Occipital lobe (tissue), 3 donors: ENCODE measurements at places on chromosomes 4 and X. TPM values are rescaled to one million over a fixed set of nuclear protein-coding genes. Genes with fewer than 3 reads are reported as not detected.

DNA sequence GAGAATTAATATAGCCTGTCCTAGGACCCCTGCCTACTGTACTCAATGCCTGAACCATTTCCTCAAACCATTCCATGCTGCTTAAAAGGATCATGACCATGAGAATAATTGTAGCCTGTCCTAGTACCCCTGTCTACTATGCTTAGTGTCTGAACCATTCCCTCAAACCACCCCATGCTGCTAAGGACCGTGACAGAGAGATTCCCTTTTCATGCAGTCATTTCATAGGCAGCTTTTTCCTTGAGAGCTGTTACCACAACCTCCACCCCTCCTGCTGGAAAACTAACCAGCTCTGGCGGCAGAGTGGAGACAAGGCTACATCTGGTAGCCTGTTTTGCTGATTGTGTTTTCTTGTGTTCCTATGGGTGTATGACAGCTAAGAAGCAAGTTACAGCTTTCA, 174.9 kb upstream of the SMARCAD1 start:
- no peak for DNase-seq

DNA sequence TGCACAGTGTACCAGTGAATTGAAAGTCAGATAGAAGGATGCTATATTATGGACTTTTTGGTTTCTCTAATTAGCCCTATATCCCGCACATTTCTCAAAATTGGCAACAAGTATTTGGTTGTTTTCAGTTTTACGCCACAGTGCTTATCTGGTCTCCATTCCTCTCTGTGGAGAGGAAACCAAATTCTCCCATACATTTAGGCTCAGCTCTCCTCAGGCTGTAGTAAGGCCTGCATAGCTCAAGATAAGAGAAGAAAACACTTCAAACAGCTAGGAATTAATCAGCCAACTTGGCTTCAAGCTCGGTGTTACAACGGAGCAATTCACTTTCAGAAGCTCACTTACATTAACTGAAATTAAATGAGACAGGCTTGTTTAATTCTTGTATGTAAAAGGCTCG, 263.2 kb downstream of the PDHA2 start:
- DNase-seq, result no peak

GRCh38 chr4:140617499-140618248, 48.9 kb upstream of the UCP1 start:
- no peak for DNase-seq

MAGEA4 gene
- not detected for total RNA-seq

DNA sequence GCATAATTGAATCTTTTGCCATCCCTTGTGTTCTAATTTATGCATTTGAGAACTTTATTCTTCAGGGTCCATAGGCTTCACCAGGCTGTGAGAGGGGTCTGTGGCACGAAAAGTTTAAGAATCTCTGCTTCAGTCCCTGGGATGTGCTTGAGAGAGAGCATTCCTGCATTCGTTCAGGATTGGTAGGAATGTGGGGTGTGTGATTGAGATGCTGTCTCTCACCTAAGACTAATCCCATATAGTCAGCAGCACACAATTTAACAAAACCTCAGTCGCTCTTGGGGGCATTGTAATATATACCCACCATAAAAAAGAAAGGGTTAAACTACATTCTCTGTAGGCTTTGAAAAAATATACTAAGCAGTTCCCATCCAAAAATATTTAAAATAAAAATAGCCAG, 41.7 kb downstream of the PTTG2 start:
- DNase-seq, result no peak

DNA sequence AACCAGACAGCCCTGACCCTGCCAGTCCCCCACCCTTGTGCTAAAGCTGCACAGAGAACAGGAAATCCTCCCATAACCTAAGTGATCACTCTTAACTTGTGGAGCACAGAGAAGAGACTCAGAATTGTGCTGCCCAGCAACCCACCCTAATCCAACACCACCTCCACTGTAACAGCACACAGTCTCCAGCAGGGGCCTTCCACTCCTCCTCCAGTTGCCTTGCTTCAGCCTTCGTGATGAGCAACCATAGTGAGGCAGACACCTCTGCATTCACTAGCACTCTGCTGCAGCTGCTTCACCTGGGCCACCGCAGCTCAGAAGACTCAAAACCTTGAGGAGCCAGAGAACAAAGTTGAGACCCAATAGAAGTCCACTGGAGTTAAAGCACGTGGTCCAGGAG, 7.9 kb upstream of the UGT2B4 start:
- no peak for DNase-seq

SULT1E1 gene
- total RNA-seq, result 8.4 TPM

DNA sequence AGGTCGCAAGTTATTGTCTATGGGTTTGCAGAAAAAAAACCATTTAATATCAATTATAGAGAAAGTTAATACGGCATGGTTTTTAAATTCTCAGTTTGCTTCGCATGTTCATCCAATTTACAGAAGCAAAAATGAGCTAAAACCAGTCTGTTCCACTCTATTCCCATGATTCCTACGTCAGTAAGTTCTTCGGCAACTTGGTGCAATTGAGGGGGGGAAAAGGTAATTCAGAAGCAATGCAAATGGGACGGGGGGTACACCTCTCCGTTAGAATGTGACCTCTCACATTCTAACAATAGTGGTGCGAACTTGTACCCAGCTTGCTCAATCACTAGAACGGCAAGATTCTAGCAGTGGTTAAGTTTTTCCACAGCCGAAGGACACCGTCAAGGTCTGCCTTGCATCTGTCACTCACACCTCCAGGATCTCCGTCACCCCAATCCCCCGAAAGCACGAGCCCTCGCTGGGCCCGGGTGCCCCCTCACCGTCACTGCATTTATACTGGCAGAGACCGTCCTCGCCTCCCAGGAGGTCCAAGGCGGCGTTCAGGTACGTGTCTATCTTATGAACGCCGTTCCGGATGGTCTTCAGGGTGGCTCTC, 653 bp downstream of the PLA2G12A start:
- no peak for DNase-seq

DNA sequence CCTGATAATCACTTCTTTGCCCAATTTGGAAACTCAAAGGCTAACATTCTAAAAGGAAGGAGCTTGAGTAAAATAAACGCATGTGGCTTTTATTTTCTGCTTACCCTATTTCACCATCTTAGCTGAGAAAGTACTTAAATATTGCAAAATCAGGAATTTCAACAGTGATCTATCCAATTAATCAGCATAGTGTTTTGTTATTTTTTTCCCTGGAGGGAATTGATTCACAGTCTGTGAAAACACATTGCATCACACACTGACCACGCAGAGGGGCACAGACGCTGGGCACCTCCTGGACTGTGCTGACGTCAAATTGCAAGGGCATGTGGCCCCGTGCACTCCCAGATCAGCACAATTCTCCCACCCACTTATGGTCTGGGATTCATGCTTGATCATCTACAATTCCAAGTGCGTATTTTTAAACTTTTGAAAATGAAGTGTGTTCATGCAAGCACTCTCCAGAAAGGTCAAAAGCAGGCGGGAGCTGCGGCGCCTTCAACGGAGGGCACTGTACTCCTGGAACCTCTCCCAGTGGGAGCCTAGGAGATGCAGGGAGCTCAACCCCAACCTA, 320.6 kb upstream of the PPARGC1A start:
- no peak for DNase-seq

DNA sequence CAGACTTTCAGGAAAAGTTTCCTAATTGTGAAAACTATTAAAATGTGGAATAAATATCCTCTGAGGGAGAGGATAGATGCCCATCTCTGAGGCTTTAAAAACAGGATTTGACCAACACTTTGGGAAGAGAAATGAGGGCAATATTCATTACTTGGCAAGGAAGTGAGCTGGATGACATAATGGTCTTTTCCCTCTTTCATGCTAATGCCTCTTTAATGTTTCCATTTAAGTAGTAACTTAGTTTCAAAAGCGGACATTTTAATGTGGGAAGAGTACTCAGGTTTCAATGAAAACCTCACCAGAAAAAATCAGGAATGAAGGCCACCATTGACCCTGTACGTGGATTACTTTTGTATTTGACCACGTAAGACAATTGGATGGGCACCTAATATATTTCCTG, 503.3 kb downstream of the ANKRD50 start:
- DNase-seq, result no peak
